NCI-H1092 (cell line): ENCODE measurements at places on chromosomes 7 and 10.

GRCh38 chr7:74364061-74364460, 74.9 kb downstream of the CLIP2 start:
- DNase-seq, result no peak

DNA sequence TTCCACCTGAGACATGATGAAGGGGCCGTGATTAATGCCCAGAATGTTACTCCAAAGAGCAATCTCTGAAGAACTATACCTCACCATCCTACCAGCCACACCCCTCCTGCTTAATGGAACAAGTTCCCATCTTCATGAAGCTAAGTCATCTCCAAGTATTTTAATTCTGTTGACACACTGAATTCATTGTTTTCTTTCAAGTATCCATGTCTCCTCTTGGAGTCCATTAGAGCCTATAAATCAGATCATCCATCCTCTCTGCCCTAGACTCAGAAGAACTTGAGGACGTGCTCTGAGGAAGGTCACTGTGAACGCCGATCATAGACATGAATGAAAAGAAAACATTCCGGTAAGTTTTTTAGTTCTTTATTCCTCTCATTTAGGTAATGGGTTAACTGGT, 126.8 kb downstream of the RSU1 start:
- no peak for DNase-seq

- DNase-seq, result no peak
These were observed 295.2 kb upstream of the ZNF32 start for GRCh38 chr10:43943818-43944360.

GRCh38 chr10:122062831-122063674, 74.1 kb downstream of the TACC2 start:
- DNase-seq, result no peak

DNA sequence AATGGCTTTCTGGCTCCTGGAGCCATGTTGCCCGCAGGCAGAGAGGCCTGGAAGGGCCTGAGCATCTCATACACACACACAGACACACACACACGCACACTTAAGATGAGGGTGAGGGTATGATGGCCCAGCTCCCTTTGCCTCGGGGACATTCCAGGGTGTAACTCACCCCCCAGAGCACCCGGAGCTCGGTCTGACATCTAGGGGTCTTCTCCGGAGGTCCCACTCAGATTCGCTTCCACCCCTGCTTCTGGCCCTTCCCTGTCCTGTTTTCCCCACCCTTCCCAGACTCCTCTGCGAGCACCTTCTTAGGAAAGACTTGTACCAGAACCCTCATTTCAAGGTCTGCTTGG, 304.4 kb downstream of the GRID1 start:
- DNase-seq, result no peak

DNA sequence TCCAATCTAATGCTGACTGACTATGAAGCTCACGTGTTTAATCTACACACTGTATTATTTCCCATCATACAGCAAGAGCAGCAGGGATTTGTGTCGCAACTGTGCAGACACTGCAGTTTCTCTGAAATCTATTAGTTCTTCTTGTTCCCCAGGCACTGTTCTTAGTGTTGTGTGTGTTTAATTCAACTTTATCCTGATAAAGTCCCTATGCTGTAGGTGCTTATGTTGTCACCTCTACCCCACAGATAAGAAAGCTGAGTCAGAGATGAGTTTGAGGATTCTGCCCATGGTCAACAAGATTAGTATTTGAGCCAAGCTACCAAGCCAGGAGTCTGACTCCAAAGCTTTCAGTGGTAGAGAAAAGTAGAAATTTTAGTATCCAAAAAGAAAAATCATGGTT, 22.5 kb upstream of the EPHB6 start:
- DNase-seq, result no peak

- no peak for DNase-seq
These were observed at the start of gene CYP26C1 for GRCh38 chr10:93059975-93060886. Gene CYP26C1, plus strand, starts transcription at chr10:93060798. Its CDS starts 466 bp downstream, at chr10:93061264.
